ENCODE measurements at places on chromosomes 5 and 9.

DNA sequence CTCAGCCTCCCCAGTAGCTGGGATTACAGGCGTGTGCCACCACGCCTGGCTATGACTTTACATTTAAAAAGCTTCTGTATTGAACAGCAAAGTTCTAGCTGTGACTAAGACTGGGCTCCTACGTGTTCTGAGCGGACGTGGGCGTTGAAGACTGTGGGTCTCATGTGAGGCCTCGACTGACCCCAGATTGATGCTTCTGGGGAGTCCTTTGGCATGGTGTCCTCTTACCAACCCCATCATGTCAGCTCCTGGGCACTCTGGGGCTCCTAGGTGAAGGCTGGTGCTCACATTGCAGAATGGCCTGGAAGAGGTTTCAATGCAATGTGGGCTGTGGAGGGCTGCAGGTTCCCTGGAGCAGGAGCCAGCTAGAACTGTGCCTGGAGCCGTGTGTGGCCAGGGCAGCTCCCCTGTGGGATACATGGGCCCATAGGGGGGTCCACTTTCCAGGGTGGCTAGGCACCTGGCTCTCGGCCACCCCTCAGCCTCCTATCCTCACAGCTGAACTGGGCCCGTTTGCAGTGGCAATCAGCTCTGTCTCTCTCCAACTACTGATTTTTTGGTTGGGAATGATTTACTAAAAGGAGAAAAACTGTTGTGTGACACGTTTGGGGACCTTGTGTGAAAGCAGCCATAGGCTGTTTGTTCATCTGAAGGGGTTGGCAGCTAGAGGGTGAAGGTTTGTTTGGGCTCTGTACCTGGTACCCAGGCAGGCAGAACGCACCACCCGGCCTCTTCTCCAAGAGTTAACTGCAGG lies 29.7 kb downstream of the SLC25A25 start:
- no peak for ATAC-seq

- peak; percentile 54 for ATAC-seq
Observed at GRCh38 chr9:16030528-16031185, 477.8 kb downstream of the CCDC171 start.

DNA sequence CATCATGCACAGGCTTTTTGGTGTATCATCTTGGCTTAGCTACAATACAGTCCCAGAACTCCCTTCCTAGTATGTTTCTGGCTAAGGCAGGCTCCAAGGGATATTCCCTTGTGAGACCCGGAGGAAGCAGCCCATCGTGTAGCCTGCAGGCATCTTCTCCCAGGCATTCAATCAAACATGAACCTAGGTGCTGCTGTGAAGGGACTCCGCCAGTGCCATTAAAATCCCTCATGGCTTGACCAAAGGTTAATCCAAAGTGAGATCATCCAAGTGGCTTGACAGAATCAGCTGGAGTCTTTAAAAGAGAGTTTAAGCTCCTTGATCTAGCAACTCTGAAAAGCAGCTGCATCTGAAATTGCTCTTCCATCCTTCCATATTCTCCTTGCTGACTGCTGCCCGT lies 333.9 kb downstream of the DIRAS2 start:
- ATAC-seq = no peak

GRCh38 chr5:124302533-124302932 lies 443.9 kb downstream of the ZNF608 start:
- no peak for ATAC-seq

GRCh38 chr9:110700953-110701352 lies 32.4 kb downstream of the MUSK start:
- ATAC-seq = peak; percentile 58

GRCh38 chr5:153080940-153081339 lies 409.5 kb upstream of the GRIA1 start:
- ATAC-seq = no peak

GRCh38 chr9:12162181-12162815 lies 530.9 kb upstream of the TYRP1 start:
- ATAC-seq = no peak

GRCh38 chr5:171606414-171607024 lies 179.1 kb upstream of the SMIM23 start:
- ATAC-seq = no peak

DNA sequence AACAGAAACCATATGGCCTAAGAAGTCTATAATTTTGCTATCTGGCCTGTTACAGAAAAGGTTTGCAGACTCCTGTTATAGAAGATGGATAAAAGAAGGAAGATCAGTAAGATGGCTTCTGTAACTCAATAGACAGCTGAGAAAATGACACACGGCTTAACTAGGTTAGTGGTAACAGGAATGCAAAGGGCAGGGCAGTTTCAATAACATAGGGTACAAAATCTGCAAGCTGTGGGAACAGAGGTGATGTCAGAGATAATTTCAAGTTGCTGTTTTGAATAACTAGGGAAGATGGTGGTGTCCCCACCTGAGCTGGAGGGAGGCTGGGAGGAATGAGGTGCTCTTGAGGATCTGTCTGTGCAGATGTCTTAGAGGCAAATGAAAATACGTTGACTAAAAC lies 106.5 kb downstream of the GLIS3 start:
- ATAC-seq = no peak

DNA sequence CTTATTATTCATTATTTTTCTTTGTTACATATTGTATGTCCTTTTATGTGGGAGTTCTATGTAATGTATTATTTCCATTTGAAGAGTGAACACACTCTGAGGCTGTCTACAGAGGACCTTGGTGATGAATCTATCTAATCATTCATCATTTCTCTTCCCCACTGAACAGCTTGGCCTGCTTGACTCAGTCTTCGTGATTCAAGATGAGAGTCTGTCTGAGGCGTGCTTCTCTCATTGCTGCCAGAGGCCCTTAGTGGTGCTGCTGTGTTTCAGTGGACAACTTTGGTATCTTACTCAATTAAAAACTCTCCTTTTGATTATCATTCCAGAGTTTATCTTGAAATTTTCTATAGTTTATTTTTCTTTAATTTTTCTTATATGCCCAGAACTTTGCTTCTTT lies 318.1 kb upstream of the DAB2 start:
- ATAC-seq = no peak

- ATAC-seq = no peak
Observed at GRCh38 chr9:3087697-3088096, 243.8 kb upstream of the PUM3 start.

DNA sequence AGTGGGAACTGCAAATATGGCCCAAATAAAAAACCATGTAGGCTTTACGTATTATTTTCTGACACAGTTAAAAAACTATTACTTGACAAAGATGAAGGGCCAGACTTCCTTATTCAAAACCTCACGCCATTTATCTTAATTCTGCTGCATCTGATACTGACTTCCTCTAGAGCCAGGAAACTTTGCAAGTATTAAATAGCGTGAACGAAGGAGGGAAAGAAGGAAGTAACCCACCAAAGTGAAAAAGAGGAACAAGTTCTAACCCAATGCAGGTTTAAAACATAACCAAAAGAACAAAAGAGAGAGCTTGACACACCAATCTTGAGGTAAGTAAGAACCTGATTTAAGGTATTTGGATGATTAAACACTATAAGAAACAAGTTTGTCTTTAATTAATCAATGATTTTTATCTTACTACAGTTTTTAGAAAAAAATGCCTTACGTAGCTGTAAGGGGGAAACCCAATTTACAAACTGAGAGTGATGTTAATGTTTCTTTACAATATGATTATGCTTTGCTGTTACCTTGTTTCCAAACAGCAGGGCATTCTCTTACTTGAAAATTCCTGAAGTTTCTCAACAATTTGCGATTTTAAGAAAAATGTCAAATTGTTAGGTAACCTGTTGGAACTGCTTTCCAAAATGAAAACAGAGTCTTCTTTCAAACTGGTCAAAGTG lies at the start of gene GAPT:
TSS of gene GAPT (plus strand) at position 220 of the 677 bp plus-strand sequence. CDS start 3,102 bp downstream, outside the sequence.
- no peak for ATAC-seq

DNA sequence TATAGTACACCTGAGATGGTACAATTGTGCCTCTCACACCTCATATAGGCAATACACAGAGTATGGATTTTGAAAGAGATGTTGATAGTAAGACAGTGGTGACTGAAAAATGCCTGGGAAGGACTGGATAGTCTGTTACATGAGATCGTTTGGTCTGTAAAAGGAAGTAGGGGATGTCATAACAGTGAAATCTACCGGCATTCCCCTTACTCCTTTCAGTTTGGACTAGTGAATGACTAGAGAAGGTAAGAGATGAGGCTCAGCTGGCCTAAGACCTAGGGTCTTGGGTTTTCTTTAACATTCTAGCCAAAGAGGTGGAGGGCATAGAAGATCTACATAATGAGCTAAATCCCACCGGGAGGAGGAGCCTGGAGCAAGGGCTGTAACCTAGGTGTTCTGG lies 8.1 kb downstream of the TAL2 start:
- no peak for ATAC-seq

- peak; percentile 58 for ATAC-seq
Observed at GRCh38 chr9:120886490-120886967, 9.5 kb upstream of the PHF19 start.

GRCh38 chr5:54754420-54754819 lies 231.0 kb downstream of the ESM1 start:
- ATAC-seq = no peak

DNA sequence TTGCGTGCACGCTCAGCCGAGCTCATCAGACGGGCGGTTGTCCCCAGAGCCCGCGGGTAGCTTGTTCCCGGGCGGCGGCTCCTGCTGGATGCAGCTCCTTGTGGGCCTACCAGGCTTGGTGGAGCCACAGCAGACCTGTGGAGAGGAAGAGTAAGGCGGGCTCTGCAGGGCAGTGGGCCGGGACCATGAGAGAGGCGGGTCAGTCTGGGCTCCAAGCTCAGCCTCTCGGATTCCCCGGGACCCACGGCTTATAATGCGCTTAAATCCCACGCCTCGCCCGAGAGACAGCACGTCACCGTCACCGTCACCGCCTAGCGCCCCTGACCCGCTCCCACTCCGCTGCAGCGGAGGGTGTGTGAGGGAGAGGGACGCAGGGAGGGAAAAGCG lies 1.9 kb upstream of the ANKRD18A start:
- no peak for ATAC-seq

DNA sequence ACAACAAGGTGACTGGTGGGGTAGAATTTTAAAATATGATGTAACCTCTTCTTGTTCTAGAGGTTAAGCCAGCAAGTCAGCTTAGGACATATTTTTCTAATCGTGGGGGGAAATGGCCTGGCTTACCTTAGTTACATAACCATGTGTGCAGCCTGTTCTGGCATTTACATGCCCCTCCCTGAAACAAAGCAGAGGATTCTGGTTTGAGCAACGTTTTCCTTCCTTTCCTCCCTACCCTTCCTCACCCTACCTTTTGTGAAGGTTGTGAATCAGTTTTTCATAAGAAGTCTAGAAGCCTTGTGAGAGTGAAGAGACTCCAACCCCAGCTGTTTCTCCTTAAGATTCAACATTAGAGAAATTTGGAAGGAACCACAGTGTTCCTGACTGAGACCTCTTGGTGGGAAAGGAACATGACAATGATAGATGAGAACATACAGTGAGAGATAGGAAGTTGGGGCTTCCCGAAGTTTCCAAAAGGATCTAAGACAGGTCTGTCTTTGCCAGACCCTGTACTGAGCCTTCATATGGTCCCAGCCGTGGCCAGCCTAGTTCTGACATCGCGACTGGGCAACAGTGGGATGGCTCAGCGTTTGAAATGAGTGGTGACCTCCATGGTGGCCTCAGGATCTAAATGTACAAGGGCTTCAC lies 365.2 kb downstream of the SPATA31D1 start:
- ATAC-seq = no peak

DNA sequence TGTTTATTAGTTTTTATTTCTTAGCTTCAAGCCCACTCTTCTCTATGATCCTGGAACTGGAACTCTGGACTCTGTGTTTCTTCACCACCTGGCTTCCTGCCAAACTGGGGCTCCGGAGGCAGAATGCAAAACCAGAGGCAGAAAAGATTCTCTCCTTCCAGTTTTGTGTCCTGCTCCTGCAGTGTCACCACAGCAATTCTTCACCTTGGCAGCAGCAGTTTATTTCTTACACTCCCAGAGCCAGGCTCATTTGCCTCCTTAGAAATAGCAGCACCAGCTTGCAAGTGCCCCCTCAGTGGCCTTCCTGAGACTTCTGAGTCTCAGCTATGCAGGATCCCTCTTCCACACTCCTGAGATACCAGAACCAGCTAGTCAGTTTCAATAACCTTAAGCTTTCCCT lies 26.7 kb upstream of the CAMK4 start:
- ATAC-seq = peak; percentile 55

GRCh38 chr9:128159784-128160602 lies at the start of gene BBLN:
Gene BBLN, plus strand, starts transcription at chr9:128160265. Its CDS starts 143 bp downstream, at chr9:128160408.
- ATAC-seq = peak; percentile 90

DNA sequence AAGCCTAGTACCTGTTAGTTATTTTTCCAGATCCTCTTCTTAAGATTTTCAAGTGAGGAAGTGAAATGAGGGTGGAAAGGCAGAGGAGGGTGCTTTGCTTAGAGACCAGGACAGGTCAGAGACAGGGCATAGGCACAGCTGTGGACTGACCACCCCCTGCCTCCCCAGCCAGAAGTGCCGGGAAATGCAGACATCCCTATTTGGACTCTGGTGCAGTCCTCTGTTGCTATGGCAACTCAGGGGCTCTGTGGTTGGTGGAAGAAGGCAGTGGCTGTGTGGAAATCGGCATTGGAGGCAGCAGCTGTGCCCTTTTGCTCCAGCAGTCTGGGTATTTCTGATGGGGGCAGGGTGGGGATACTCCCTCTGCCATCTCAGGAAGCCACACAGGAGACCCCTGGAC lies 43.3 kb upstream of the NDFIP1 start:
- no peak for ATAC-seq

DNA sequence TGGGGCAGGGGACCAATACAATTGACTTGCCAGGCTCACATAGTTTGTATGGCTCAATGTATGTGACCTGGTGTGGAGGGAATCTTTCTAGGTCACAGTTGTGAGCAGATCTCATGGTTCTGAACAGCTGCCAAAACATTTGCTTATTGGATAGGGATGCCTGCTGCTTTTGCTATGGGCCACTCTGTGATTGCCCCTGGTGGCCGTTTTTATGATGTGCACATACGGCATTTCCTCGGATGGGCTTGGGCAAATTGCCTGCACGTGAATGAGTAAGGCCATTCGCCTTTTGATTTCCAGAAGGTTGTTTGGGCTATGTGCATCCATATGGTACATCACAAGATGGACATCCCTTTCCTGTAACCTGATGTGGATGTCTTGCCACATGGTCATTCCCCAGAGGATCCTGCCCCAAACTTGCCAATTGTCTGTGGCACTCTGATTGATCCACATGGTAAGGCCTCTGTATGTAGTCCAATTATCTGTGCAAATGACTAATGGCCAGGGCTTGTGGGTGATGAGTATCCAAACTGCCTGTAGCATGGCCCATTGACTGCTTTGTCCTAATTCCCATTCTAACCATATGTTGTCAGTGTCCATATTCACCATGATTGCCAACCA lies 10.7 kb upstream of the SLC22A4 start:
- peak; percentile 80 for ATAC-seq

DNA sequence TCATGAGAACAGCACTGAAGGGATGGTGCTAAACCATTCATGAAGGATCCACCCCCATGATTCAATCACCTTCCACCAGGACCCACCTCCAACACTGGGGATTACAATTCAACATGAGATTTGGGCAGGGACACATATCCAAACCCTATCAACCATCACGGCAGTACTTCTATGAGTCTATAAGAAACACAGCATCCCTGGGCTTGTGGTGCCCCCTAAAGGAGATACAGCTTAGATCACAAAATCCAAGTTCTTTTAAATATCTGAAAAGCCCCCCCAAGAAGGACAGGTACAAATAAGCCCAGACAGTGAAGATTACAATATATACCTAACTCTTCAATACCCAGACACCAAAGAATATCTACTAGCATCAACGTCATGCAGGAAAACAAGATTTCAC lies 233.7 kb upstream of the ADRA1B start:
- ATAC-seq = no peak

All from SK-N-SH treated with all-trans-retinoic acid at 6 μM for 48 hours (cell line).